Stimulated activated CD4-positive, alpha-beta T cell treated with anti-CD3 and anti-CD28 coated beads, Interleukin-4, amount 100 ng/mL, for 4 hours (primary cell): ENCODE measurements at places on chromosomes 13 and 19.

DNA sequence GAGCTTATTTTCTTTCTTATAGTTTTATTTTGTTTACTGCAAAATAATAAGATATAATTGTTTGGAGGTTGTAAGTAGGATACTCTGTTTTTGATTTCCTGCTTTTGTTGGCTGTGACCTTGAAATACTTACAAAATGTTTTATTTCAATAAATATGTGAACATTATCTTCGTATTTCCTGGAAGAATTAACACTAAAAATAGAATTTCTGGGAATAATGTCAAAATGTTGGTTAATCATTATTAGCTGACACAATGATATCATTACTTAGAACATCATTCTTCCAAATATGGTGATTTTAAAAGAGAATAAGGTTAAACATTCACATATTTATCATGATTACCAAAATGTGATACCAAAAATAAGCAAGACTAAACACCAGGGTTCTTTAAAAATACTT lies 1148.6 kb upstream of the PRR20A start:
- DNase-seq = no peak

DNA sequence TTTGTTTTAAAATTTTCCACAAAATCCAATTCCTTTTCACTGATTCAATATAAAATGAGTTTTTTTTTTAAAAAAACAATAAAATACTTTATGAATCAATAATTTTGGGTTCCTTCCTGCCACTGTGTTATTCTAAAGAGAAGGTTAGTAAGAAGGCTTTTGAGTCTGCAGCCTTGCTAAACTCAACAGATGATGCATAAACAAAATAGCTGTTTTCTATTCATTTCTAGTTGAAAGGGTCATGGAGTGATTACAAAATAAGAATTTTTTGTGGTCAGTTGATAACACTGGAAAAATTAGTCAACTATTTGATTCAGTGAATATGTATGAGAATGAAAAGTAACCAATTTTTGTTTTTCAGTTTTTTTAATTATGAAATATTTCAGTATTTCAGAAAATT lies 169.9 kb downstream of the VWA8 start:
- no peak for DNase-seq

DNA sequence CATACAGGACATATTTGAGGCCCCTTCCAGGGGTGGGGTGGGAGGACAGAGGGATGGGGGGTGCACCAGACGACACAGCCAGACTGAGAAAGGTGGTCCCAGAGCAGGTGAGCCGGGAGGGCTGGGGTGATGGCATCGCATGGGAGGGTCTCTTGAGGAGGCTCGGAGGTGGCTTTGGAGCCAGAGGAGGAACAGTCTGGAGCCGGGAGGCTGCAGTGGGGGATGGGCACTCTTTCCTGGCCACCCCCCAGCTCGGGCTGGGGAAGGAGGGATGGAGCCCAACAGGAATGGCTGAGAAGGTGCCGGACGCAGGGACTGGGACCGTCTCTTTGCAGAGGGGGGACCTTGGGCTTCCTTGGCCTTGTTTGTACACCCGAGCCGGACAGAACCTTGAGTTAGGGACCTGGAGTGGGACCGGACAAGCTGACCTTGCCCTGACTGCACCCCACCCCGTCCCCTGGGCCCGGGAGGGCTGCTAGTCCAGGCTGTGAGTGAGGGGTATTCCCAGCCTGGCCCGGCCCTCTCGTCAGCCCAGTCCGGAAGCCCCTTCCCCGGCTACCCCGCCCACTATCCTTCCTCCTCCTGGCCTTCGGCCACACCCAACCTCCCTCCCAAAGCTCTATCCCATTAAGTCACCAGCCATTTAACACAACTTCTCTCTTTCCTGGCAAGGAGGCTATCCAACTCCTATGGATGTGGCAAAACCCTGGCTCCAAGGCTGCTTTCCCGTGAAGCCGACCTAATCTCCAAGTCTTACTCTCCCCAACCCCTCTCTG lies 816 bp upstream of the TBXA2R start:
- DNase-seq = no peak

GRCh38 chr19:10269333-10270179 lies 1.4 kb upstream of the ICAM1 start:
- DNase-seq = peak; percentile 80

GRCh38 chr13:112506046-112506445 lies 81.9 kb downstream of the TUBGCP3 start:
- DNase-seq = no peak

- DNase-seq = no peak
Observed at GRCh38 chr13:20397896-20398295, 127.8 kb downstream of the CRYL1 start.

DNA sequence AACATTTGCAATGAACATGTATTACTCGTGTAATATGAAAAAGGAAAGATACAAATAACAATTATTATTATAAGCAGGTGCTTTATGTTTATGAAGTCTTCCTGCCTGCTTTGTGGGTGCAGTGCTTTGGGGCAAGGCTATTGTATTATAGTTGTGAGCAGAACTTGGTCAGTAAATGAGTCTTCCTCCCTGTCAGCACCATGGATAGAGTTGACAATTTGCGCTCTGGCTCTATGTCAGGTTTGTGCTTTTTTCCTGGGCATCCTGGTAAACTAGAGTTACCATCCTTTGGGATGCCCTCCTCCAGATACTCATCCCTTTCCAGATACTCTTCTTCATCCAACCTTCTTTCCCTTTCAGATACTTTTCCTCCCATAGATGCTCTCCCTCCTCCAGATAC lies 19.6 kb downstream of the ERICH6B start:
- DNase-seq = no peak

- no peak for DNase-seq
Observed at GRCh38 chr19:3113100-3114017, 19.2 kb downstream of the GNA11 start.
